ENCODE measurements at places on chromosomes 12 and 14. TPM values are rescaled to one million over a fixed set of nuclear protein-coding genes. Genes with fewer than 3 reads are reported as not detected.

MMP19 gene
- 6.7 TPM for total RNA-seq

RNASE3 gene
- total RNA-seq: not detected

KCNC2 gene
- total RNA-seq: not detected

HCAR2 gene
- not detected for total RNA-seq

PROX2 gene
- not detected for total RNA-seq
